Cerebellum (tissue), 4 donors: ENCODE measurements at places on chromosomes 5 and 9.

- DNase-seq: no peak
Measured at GRCh38 chr5:36298552-36298951, 3.1 kb downstream of the RANBP3L start.

GRCh38 chr9:22650145-22650544 lies 203.5 kb downstream of the DMRTA1 start:
- no peak for DNase-seq

DNA sequence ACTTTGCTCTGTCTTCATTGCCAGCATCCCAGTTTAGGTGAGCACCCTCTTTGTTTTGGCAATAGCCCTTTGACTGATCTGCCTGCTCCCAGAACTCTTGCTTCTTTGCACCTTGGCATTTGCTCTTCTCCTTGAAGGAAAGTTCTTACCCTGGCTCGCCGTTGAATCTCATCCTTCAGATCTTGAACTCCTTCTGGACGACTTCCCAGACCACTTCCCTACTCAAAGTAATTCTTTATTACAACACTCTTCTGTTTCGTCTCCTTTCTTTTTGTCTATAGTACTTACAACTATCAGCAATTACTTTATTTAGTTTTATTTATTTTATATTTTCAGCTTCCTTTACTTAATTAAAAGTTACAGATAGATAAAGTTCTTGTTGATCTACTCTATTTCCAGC lies 1510.1 kb downstream of the MAT2B start:
- DNase-seq: no peak

- DNase-seq: no peak
Measured at GRCh38 chr5:159518371-159518770, 188.1 kb upstream of the IL12B start.
